ENCODE measurements at places on chromosomes 12 and 14.
A peak's percentile ranks its signal among the peaks of the same experiment; 100 is the strongest.

GRCh38 chr12:26513363-26514043 lies 318.1 kb downstream of the SSPN start:
- DNase-seq, result no peak

- no peak for DNase-seq
Measured at GRCh38 chr14:52339262-52339661, 25.1 kb downstream of the PTGER2 start.

GRCh38 chr12:46839232-46839631 lies 13.4 kb upstream of the SLC38A4 start:
- no peak for DNase-seq

GRCh38 chr14:106883218-106883692 lies 1356.9 kb downstream of the TMEM121 start:
- no peak for DNase-seq

- DNase-seq, result peak; percentile 60
Measured at GRCh38 chr14:68458840-68459469, 333.9 kb downstream of the ZFP36L1 start.

- no peak for DNase-seq
Measured at GRCh38 chr12:77089686-77090220, 24.4 kb upstream of the E2F7 start.

DNA sequence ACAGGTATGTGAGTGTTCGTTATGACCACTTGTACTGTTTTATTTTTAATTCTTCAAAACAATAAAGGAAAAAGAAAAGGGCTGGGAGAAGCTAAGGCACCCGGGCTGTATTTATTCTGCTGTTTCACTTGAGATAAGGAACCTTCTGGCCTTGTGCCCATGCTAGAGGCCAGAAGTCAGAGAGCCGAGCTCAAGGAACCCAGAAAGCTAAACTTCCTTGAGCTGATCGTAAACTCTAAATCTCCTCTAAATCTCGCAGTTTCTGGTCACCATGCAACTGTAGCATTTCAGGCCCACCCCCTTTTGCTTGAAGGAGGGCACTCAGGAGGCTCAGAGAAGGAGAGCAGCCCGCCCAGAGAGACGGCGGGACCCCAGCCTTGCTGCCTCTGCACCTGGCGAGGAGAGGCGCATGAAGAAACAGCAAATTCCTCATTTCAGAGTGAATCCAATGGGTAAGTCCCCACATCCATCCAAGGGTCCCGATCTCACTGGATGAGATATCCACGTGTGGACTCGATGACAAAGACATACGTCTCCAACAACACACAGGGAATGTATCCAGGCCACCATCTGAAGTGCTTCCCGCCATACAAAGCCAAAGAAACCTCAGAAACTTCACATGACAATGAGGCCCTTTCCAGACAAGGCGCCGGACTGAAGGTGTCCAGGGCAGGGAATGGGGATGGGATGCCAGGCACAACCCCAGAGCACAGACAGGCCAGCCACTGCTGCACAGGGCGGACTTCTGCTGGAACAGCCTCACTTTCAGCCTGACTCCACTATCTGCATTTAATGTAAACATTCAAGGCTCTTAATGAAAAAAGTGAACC lies 14.6 kb downstream of the CCDC88C start:
- DNase-seq, result no peak

- no peak for DNase-seq
Measured at GRCh38 chr12:97490141-97490540, 27.5 kb downstream of the RMST start.

DNA sequence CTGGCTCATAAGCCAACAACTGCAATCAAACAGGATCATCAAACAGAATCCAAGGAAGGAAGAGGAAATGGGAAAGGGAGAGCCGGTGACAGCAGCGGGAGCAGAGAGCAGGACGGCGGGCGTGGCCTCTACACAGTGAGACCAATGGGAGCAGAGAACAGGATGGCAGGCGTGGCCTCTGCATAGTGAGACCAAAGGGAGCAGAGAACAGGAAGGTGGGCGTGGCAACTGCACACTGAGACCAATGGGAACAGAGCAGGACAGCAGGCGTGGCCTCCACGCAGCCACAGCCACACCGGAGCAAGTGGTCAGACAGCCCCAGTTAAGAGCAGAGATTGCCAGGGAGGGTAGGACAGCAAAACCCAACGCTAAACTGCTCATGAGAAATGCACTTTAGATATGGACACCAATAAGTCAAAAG lies 16.4 kb downstream of the LRCOL1 start:
- peak; percentile 97 for DNase-seq

DNA sequence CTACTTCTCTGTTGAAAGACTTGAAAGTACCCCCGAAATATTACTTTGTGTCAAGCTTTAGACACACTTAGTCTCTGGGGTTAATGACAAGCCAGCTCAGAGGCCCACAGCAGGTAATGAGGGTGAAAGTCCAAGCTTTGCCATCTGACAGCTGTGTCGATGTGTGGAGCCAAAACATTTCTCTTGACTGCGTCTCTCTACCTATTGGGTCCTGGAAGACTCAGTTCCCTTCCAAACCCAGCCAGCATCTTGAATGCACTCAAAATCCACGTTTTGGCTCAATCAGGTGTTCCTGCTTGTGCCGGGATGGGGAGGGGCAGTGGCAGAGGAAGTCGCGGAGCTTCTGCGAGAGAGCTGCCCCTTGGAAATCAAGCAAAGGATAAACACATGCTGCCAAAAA lies 3.2 kb downstream of the PLXNC1 start:
- DNase-seq, result peak; percentile 4

- no peak for DNase-seq
Measured at GRCh38 chr12:71440763-71441748, 1.5 kb downstream of the LGR5 start.

DNA sequence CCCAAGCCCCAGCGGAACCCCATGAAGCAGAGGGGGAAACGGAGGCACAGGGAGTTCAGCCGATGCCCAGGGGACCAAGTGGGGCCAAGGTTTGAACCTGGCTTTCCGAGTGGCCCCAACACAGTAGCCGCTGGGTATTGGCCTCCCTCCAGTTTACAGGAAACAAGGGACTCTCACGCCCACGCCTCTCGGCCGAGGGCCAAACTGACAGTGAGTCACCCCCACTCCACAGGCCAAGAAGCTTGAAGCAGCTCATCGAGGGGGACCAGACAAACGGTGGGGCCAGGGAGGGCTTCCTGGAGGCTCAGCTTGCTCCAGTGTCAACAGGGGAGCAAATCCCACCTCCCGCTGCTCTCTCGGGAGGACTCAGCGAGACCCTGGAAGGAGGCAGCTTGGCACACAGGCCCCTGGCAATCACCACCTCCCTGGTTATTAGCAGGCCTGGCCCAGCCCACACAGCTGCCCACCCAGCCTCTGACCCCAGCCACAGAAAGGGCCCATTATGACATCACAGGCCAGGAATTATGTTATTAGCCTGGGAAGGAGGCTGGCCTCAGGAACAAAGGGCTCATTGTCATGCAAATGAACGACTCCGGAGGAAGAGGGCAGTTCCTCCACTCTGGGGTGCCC lies 54.6 kb downstream of the NCOR2 start:
- DNase-seq, result peak; percentile 49

- no peak for DNase-seq
Measured at GRCh38 chr12:108454539-108455139, 60.4 kb upstream of the FICD start.

DNA sequence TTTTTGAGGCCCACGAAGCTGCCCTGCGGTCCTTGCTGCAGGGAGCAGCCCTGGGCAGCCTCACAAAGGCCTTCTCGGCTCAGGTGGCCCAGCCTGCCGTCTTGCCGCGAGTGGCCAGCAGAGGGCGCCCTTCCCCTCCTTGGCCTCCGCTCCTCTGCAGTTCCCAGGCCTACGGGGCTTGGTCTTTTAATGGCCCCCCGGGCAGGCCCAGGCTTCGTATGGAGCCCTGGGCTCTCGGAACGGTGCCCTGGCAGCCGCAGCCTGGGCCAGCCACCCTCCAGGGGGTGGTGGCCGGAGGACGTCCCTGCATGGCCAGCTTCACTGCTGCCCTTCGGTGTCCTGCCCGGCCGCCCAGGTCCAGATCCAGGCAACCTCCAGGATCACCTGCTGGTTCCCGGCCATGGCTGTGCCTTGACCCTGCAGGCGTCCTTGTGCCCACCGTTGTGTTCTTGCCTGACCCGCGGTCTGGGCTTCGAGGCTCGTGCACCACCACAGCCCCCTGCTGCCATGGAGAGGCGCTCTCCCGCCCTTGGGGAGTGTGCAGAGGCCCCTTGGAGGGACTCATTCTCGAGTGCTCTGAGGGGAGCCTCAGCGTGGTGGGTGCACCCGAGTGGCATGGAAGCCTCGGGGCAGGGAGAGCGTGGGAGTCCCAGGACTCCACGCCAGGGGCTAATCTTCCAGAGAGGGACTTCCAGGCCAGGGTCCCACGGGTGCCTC lies 9.4 kb downstream of the ASPG start:
- DNase-seq, result peak; percentile 32

- no peak for DNase-seq
Measured at GRCh38 chr12:8034802-8035201, 2.3 kb downstream of the FOXJ2 start.

GRCh38 chr12:113416091-113416754 lies 6.0 kb upstream of the SDSL start:
- DNase-seq, result no peak

GRCh38 chr14:20610002-20610765 lies 19.0 kb upstream of the RNASE12 start:
- peak; percentile 68 for DNase-seq

GRCh38 chr14:72738161-72738611 lies 155.7 kb downstream of the DPF3 start:
- no peak for DNase-seq

DNA sequence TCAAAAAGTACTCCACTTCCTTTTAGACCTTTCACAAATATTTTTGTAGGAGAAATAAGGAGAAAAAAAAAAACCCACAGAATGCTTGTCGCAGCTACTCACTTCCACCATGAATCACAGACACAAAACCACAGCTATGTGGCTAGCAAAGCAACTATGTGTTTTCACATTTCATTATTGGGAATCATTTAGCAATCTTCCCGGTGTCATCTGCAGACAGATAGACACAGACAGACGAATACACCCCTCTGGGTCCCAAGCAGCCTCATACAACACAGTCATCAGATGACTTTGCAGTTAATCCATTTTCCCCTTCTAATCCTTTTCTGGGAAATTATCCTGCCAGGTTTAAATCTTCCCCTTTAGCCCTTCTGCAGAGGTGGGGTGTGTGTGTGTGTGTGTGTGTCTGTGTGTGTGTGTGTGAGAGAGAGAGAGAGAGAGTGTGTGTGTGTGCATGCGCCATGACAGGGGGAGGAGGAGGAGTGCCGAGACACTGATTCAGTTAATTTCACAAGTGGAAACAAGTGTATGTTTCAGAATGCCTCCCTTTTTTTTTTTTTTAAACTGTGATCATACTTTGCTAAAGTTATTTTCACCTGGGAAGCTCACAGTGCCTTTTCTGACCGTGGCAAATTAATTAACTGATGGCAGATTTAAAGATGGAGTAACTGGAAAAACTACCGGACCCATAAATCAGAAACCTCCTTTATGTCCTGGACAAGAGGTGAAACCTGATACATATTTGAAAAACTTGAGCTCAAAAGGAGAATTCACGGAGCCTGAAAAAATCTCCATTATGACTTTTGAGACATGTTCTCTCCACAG lies 39.9 kb downstream of the LTBP2 start:
- no peak for DNase-seq

GRCh38 chr14:85415015-85415712 lies 114.8 kb upstream of the FLRT2 start:
- no peak for DNase-seq

- DNase-seq, result no peak
Measured at GRCh38 chr12:118052324-118053070, 8.5 kb downstream of the WSB2 start.

- DNase-seq, result no peak
Measured at GRCh38 chr14:77102154-77102553, 4.1 kb downstream of the CIPC start.

DNA sequence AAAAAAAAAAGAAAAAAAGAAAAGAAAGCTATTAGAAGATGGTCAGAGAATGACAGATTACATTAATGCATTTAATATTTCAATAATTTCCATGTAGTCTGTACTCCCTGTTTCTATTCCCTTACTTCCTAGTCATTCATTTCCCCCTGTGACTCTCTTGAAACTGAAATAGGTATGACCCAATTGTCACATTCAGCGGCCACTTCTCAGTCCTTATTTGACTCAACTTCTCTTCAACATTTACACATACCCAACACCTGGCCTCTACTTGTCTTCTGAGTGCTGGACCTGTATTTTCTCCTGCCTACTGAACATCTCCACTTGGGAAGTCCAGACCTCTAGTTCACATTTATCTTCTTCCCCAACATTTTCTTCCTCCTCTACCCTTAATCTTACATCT lies 7.2 kb downstream of the EEA1 start:
- DNase-seq, result no peak

DNA sequence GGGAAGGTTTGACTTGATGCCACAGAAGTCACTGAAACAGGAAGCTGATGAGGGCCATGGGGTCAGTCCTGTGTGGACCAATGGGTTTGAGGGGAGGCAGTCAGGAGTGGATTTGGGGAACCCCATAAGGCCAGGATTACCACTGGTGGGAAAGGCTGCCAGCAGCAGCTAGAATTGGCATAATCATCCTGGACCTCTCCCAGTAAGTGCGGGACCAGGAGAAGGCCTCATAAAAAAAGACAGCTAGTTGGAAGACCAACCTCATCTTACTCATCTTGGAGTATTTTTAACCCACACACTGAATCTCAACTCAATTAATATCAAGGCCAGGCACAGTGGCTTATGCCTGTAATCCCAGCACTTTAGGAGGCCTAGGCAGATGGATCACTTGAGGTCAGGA lies 22.7 kb downstream of the TBX3 start:
- no peak for DNase-seq

- DNase-seq, result no peak
Measured at GRCh38 chr12:83198291-83199015, 511.7 kb downstream of the TMTC2 start.

DNA sequence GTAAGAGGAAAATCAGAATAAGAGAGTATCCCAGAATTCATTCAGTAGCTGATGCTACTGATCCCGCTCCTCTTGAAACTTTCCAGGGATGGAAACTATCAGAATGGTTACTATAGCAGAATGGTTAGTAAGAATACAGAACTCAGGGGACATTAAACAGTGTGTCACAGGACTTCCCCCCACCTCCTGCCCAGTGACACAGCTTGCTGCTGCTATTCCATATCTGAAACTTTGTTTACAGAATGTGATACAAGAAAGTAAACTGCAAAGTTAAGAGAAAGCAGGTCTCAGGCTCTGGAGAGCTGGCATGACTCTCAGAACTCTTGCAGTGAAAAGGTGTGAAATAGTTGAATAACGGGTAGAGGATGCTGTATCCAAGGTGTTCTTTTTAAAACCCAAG lies 3.4 kb downstream of the SPX start:
- DNase-seq, result no peak
